Hippocampal formation (tissue), 2 donors: ENCODE measurements at places on chromosomes 1 and 21.
A peak's percentile ranks its signal among the peaks of the same experiment; 100 is the strongest.

DNA sequence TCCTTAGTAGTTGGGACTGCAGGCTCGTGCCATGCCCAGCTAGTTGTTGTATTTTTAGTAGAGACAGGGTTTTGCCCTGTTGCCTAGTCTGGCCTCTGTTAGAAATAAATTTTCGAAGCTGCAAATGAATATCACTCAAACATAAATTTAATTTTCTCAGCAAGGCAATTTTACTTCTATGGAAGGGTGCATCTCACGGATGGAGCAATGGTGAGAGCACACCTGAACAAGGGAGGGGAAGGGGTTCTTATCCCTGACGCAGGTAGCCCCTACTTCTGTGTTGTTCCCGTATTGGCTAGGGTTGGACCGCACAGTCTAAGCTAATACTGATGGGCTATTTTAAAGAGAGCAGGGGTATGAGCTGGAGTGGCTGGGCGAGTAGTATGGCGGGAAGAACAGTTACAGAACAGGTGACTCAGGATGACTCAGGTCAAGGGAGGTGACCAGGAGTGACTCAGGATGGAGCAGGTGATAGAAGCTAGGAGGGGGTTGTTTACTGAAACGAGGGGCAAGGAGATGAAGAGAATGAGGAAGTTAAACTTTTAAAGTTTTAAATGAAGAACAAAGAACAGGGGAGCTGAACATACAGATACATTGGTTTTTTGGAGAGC lies 7.5 kb downstream of the MDM4 start:
- no peak for DNase-seq

GRCh38 chr1:200379432-200379757 lies 30.4 kb downstream of the ZNF281 start:
- DNase-seq: no peak

- no peak for DNase-seq
Observed at GRCh38 chr1:42055061-42055460, 98.1 kb upstream of the GUCA2B start.

DNA sequence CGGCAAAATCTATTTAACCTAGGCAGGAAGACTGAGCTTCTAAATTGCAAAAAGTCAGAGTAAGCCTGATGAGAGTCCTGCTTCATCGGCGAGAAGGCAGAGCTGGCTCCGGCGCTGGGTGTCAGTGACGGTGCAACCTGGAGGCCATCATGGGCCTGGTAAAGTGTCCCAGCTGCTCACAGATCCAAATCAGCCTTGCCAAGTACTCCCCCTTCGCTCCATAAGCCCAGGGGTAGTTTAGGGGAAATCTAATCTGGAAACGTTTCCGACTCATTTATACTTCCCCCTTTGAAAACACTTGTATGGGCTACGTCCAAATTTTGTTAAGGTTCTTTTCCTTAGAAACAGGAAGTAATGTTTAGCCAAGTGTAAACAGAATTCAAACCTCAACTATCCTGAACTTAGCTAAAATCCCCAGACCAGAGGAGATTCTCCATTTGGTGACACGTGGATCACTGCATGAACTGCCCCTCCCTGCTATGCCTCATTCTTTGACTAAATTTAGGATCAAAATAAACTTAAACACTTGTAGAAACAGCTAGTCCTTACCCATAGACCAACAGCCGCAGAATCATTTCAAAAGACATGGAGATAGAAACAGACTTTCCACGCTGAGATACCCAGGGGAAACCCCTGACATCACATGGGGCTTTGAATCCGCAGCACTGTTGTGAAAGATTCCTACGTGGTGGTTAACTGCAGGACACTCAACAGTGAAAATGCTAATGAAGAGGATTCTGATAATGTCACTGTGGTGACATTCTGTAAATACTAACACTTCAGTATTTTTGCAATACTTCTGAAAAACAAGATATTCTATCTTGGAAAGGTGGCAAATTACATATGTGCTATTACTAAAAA lies 172.7 kb downstream of the TGFBR3 start:
- DNase-seq: no peak

DNA sequence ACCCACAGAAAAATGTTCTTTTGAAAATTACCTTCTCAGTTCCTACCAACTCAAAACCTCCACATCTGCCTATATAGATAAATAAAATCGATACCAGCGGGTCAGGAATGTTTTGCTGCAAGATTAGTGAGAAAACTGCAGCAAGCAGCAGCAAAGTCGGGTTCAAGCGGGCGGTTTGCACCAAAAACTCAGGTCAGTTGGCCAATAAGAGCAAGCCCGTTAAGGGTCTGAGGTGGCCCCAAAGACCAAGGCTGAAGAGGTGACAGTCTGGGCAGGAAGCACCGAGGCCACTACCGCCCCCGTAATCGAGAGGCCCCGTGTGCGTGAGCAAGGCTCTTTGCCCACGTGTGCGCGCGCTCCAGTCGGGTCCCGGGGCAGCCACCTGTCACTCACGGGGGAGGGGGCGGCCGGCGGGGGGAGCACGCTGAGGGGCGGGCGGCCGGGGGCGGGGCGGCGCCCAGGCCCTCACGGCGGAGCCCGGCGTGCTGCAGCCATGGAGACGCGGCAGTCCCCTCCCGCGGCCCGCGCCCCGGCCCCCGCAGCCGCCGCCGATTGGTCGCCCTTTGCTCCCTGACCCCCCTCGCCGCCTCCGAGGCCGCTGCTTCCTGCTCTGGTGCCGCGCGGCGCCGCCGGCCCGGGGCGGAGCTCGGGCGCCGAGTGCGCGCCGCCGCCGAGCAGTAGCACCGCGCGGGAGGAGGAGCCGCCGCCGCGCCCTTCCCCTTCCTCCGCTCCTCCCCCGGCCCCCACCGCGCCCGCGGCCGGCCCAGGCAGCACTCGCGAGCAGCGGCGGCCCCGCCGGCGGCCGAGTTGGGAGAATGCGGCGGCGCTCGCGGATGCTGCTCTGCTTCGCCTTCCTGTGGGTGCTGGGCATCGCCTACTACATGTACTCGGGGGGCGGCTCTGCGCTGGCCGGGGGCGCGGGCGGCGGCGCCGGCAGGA lies at the start of gene GALNT2:
Gene GALNT2, plus strand, starts transcription at position 773 of the 939 bp plus-strand sequence. Its CDS starts 43 bp downstream, at position 816.
- peak; percentile 94 for DNase-seq

- DNase-seq: no peak
Observed at GRCh38 chr1:79259390-79260336, 253.1 kb upstream of the ADGRL4 start.

DNA sequence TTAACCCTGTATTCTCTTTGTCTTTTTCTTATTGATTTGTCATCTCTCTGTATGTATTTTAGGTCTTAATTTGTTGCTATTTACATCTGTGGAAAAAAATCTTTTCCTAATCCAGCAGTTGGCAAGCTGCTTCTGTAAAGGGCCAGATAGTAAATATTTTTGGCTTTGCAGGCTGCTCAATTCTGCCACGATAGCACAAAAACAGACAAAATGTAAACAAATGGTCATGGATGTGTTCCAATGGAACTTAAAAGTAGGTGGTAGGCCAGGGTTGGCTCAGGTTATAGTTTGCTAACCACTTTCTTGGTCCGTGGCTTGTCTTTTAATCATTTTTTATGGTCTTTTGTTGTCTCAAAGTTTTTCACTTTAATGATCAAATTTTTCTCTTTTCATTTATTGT lies 371.8 kb downstream of the HHAT start:
- no peak for DNase-seq

DNA sequence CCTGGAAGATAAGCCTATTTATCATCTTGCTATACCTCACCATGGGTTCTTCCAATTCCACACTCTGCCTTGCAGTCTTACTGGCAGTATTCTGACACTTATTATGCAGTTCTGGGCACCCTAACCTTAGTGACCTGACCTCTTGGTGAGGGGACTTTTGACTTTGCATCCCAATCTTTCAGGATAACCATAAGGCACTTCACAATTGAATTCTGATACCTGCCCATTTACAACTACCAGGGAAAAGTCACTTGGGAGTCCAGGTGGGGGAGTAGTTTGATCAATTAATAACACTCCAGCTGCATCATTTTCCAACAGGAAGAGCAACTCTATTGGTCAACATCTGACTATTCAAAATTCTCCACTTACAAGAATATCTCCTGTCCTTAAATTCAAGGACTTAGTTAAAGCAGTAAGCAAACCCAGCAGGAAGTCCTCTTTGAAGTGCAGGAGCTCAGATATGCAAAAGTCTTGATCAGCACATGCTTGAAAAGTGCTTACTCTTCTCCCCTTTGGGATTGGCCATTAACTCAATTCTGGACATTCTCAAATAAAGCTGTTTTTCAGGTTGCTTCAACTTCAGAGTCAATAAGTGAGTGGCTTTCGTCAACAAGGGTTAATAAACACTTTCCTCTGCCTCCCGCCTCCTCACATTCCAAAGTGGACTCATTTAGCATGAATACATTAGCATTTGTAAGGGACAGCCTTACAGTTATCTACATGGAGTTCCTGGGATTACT lies 177.4 kb upstream of the NRIP1 start:
- DNase-seq: no peak

DNA sequence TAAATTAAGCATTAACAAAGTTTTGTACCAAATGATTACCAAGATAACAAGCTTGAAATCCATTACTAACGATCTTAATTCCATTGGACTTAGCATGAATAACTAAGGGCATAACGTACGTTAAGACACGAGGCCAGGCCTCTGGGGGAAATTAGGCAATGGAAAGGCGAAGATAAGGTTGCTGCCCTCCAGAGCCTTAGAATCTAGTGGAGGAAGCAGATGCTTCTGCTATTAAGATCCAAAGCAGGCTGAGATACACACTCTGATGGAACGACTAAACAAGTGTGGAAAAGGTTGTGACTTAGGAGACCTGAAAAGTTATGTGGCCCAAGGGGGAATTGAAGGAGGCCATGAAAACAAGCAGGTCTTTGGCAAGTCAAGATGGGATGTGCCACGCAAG lies 6.0 kb downstream of the AKNAD1 start:
- DNase-seq: no peak

- no peak for DNase-seq
Observed at GRCh38 chr21:36478207-36478701, 1.7 kb downstream of the CLDN14 start.

DNA sequence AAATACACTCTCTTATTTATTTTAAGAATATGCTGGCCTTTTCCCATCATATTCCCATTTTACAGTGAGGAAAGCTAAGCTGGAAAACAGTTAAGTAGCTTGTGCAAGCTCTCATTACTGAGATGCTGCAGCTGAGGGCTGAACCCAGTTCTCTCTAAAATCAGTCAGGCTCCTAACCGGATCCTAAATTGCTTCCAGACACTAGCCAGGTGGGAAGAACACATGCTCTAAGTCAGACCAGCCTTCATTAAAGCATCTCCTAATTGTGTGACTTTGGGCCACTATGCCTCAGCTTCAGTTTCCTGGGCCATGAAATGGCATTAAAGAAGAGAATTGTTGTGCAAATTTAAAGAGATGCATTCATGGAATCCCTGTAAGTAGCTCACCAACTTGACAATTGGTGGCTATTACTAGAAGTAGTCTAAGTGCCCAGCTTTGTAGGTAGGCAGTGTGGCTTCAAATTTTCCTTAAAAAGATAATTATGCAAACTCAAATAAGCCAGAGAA lies 228.4 kb downstream of the DAB1 start:
- DNase-seq: no peak

- DNase-seq: no peak
Observed at GRCh38 chr21:26423511-26423910, 149.6 kb downstream of the CYYR1 start.

- no peak for DNase-seq
Observed at GRCh38 chr1:83110156-83110555, 888.8 kb downstream of the TTLL7 start.

GRCh38 chr1:175893192-175893591 lies 149.8 kb upstream of the TNR start:
- DNase-seq: no peak

- no peak for DNase-seq
Observed at GRCh38 chr1:202061055-202061454, 50.7 kb downstream of the ELF3 start.

DNA sequence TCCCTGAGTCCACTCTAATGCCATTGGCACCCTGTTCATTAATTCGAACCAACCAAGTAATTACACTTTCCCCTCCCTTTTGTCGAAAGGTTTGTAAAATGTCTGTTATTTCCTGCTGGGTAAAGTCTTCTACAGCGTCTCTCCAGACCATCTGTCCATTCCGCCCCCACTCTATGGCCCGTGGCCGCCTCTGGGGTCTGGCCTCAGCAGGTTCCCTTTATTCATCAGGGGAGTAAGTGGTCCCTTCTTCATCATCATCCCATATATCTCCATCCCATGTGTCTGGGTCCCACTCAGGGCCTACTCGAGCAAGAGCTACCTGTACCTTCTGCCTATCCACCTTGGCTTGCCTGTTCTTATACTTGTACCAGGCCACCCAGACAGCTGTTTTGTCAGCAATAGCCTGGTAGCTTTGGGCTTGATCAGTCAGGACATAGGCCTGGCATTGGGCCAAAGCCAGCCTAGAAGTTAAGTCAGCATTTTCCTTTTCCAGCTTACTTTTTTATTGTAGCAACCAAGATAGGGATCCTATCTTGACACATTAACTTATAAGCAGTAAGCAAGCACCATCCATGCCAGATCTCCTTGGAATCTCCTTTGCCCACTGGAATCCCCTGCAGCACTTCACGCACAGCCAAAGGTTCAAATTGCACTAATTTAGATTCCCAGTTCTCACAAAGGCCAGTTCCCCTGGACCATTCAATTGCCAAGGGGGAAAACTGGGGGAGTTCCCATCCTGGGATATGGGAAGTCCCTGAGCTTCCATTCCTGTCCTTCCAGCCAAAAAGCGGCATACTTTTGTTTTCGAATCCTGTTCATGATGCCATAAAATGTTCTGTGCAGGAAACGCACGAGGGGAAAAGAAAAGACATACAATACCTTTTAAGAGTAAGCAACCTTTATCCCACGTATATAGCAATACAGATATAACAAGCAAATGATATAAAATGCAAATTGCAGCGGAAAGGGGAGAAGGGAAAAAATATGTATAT lies 6.6 kb upstream of the STUM start:
- DNase-seq: no peak

DNA sequence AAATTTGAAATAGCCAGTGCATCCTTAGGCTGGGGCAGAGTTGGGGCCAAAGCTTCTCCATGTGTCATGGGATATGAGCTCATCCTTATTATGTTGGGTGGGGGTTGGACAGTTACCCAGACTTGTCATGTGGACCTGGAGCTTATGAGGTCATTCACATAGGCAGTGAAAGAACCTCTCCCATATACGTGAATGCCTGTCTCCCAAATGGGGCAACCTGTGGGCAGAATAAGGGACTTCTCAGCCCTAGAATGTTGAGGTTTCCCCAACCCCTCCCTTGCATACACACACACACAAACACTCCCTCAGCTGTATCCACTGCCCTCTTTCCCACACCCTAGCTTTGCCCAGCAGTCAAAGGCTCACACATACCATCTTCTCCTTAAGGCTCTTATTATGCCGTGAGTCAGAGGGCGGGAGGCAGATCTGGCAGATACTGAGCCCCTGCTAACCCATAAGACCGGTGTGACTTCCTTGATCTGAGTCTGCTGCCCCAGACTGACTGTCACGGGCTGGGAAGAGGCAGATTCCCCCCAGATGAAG lies 2.3 kb upstream of the IVL start:
- DNase-seq: no peak

GRCh38 chr1:23960291-23961020 lies 828 bp downstream of the PNRC2 start:
- DNase-seq: peak; percentile 59
